ENCODE measurements at places on chromosomes 11 and 22.

DNA sequence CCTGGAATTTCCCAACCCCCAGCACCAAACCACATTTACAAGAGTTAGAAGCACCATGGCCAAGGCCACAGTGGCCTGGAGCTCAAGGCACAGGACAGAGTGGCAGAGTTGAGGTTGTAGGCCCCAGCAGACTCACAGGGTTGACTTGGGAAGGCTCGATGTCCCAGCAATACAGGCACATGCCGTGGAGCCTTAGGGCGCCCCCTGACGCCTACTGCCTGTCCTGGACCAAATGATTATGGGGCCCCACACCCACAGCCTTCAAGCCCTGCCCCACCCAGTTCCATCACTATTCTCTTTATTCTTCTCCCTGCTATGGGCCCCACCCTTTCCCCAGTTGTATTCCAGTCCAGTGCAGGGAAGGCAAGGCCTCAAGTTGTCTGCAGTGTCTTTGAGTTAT, at the start of gene CCDC179:
Gene CCDC179, minus strand, starts transcription at position 234 of the 400 bp plus-strand sequence. Its CDS starts 53 bp downstream, at position 181.
- no peak for DNase-seq

- DNase-seq: peak; percentile 15
These were observed 1.3 kb upstream of the KDM2A start for GRCh38 chr11:67117672-67118180.

GRCh38 chr11:64810891-64811272, 531 bp upstream of the MEN1 start:
- no peak for DNase-seq

DNA sequence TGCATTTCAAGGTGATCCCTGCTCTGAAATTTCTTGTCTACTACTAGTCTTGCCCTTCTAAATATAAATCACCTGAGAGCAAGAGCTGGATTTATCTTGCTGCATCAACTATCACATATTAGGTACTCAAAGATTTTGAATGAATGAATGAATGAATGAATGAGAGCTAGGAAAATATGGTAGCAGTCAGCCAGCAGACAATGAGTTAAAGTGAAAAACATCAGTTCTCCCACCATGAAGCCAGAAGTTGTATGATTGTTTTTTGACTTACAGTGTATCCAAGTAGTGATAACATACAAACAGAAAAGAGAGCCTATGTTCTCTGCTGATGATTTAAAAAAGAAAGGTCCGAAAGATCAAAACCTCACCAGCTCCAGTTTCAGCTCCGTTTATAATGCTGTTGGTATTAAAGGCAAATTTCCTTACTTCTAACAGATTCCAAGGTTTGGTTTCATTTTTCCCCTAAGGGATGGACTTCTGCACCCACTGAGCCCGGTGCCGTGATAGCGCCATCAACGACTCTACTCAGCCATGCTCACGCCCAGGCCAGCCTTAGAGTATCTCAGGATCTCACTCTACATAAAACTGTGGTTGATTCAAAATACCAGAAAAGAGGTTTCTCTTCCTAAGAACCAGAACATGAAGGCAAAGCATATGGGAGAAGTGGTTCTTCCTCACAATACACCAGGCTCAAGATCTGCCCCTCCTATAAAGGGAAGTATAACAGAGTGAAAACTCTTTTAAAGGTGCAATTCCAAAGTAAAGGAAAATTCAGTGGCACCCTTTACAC, 92.0 kb downstream of the SGSM3 start:
- no peak for DNase-seq

GRCh38 chr11:125359130-125359529, 136.9 kb downstream of the FEZ1 start:
- no peak for DNase-seq

GRCh38 chr22:25892678-25893077, 150.7 kb downstream of the MYO18B start:
- no peak for DNase-seq

GRCh38 chr22:49232319-49233067, 595.2 kb downstream of the BRD1 start:
- no peak for DNase-seq

- DNase-seq: peak; percentile 0
These were observed 26.9 kb upstream of the OR6M1 start for GRCh38 chr11:123833095-123833494.

DNA sequence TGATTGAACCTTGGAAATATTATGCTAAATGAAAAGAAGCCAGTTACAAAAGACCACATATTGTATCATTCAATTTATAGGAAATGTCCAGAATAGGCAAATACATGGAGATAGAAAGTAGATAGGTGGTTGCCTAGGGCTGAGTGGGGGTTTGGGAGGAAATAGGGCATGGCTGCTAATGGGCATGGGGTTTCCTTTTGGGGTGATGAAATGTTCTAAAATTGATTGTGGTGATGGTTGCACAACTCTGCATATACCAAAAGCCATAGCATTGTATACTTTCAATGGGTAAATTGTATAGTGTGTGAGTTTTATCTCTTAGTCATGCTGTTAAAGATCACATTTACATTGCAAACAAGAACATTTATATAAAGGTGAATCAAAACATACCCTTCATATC, 48.7 kb downstream of the LDLRAD3 start:
- no peak for DNase-seq

GRCh38 chr11:90349731-90350130, 126.9 kb upstream of the CHORDC1 start:
- no peak for DNase-seq

DNA sequence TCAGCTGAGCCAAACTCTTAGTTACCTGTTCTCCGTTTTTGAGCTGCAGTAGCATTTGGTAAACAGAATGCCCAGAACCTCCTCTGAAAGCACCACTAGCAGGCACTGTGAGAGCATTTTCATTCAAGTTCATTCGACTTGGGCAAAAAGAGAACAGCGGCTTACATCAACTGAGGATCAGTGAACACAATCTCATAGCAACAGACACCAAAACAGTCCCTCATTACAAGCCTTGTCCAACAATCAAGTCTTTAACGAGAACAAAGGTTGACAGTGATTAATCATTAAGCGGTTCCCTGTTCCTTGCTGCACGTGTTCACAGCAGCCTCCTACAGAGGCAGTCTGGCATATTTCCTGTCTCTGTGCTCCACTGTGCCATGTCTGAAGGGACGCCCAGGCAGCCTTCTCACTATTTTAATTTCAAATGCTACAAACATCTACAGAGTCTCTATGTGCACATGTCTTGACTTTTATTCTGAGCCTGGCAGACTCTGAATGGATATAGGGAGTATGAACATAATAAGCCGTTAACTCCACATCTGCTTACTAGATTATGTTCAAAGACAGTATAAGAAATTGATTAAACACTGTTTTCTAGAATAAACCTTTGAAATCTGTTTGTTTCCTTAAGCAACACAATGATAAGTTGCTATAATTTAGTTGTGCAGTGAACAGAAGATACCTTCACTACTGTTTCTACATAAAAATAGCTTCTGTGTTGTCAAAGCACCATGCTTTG, 88.3 kb upstream of the MTMR2 start:
- DNase-seq: peak; percentile 67

DNA sequence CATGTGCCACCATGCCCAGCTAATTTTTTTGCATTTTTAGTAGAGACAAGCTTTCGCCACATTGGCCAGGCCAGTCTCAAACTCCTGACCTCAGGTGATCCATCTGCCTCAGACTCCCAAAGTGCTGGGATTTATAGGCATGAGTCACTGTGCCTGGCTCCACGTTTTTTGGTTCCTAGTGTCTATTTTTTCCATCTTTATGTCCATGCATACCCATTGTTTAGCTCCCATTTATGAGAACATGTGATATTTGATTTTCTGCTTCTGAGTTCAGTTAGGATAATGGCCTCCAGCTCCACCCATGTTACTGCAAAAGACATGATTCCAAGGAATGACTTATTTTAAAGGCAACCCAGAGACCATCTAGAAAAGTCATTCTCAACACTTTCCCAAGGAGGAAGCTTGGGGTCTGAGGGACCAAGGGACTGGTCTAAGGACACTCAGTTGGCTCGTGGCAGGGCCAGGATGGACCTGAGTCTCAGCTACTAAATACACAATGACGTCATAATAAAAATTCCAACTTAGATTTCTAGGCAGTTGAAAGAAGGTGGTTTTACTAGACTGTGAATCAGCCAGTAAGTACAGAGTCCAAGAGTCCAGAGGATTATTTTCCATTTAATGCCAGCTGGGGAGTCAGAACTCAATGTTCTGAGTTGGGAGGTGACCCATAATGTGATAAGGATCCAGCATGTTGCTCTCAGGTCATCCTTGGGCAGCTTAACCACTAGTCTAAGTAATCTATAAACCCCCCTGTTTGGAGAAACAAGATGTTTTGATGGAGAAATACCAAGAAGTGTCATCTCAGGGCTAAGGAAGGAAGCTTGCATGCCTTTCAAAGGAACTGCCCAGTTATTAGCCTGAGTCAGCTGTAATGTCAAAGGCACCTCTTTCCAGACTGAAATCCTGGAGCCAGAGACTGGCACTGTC, 39.4 kb downstream of the ABTB2 start:
- no peak for DNase-seq

GRCh38 chr11:5591613-5592012, 4.8 kb upstream of the TRIM6 start:
- no peak for DNase-seq

DNA sequence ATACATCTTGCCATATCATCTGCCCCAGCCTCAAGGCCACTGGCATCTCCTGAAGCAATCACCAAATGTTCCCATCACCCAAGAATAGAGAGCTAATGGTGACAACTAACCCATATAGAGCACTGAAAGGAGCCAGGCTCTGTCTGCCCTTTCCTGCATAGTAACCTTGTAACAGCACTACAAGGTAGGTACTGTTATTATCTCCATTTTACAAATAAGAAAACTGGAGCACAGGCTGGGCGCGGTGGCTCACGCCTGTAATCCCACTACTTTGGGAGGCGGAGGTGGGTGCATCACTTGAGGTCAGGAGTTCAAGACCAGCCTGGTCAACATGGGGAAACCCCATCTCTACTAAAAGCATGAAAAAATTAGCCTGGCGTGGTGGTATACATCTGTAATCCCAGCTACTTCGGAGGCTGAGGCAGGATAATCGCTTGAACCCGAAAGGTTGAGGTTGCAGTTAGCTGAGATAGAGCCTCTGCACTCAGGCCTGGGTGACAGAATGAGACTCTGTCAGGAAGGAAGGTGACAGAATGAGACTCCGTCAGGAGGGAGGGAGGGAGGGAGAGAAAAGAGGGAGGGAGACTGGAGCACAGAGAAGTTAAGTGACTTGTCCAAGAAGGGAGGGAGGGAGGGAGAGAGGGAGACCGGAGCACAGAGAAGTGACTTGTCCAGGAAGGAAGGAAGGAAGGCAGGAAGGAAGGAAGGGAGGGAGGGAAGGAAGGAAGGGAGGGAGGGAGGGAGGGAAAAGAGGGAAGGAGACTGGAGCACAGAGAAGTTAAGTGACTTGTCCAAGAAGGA, 2.2 kb downstream of the SLC35F2 start:
- no peak for DNase-seq

- no peak for DNase-seq
These were observed 323.3 kb downstream of the TENM4 start for GRCh38 chr11:79117488-79117887.

DNA sequence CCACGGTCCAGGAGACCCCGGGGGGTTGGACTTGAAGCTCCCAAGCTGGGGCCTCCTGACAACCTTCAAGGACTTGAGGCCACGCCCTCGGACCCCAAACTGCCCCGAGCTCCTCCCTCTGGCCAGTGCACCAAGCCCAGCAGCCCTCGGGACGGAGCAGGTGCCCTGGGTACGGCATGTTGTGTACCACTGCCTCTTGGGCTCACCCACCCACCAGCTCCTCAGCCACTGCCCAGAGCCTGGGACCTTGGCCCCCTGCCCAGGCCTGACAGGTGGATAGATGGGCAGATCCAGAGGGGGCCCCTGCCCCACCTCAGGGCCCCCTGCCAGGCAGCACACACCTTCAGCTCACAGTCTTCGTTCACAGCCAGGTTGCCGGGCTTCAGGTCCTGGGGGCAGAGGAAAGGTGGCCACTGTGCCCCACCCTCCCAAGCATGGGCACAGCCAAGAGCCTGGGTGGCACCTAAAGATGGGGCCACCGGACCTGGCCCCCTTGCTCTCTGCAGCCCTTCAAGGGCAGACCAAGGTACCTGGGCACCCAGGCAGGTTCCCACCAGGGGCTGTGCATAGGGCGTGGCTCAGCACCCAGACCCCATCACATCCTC, 5.1 kb downstream of the MAPK12 start:
- DNase-seq: no peak

- peak; percentile 60 for DNase-seq
These were observed 473.4 kb downstream of the METTL15 start for GRCh38 chr11:28581286-28582242.

- DNase-seq: no peak
These were observed 22.0 kb upstream of the FGF4 start for GRCh38 chr11:69797156-69797555.

DNA sequence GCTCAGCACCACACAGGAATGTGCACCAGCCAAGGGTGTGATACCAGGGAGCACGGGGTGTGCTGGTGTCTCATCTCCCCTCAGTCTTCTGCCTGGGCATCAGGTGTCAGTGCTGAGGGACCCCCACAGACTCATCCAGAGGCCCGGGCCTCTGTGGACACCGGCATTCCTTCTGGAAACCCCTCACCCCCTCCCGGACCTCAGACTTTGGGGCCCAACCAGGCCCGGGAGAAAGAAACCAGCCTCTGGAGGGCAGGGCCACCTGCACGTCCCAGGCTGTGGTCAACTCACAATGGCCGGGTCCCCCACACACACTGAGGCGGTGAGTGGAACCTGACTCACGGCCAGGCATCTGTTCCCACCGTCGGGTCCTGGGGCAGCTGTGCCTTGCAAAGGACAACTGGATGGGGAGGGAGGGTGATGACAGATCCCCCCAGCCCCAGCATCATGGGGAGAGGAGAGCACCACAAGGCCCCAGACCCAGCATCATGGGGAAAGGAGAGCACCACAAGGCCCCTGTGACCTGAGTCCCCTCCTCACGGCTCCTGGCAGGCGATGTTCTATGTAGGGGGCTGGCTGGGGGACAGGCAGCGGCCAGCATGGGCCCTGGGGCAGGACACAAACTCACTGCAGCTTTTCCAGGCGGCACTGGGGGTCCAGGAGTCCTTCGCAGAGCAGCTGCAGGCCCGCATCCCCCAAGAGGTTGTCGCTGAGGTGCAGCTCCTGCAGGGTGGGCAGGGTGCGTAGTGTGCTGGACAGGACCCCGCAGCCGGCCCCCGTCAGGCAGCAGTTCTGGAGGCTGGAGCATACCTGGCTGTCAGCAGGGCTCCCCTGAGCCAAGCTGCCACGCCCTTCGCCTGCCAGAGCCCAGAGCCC, 7.6 kb downstream of the RNH1 start:
- DNase-seq: no peak

- DNase-seq: peak; percentile 98
These were observed 12.2 kb downstream of the PHLDB1 start for GRCh38 chr11:118619444-118620197.

DNA sequence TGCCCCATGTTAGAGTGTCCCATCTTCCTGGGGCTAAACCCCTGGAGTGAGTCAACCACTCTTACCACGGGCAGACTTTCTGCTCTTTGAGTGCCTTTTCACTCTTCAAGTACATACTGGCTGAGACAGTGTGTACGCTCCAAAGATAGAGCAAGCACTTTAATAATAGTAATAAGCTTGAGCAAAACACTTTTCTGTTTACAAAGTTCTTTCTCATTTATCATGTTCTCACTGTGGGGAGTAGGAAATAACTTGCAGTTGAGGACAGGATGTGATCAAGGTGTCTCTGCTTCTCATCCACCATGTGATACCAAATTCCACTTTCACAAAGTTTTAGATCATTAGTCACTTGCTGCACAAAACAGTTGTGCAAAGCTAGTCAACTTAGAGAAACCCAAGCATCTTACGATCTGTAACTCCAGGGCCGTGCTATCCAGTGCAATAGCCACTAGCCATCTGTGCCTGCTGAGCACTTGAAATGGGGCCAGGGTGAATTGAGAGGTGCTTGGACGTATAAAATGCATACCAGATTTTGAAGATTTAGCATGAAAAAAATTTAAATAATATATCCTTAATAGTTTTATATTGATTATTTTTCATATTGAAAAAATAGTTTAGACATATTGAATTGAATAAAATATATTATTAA, 135.3 kb downstream of the KIF18A start:
- DNase-seq: peak; percentile 12
